ENCODE measurements at places on chromosomes 6 and 20.

- DNase-seq: peak; percentile 89
Observed at GRCh38 chr20:38152621-38153221, 12.3 kb downstream of the TGM2 start.

DNA sequence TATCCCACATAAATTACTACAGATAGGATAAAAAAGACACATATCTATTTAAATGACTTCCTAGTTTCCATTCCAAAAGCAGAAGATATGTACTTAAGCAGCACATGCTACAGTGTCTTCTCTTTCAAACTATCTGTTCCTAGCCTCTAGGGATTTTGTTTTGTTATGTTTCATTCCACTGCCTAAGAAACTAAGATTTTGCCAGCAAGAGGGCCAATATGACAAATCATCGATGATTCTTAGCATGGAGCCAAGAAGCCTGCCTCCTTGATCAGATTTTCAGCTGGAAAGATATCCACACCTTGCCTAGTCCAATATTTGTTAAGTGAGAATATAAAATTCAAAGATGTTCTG lies 7.0 kb downstream of the SNX5 start:
- DNase-seq: no peak

GRCh38 chr20:44036441-44036840 lies 121.8 kb downstream of the TOX2 start:
- DNase-seq: no peak

DNA sequence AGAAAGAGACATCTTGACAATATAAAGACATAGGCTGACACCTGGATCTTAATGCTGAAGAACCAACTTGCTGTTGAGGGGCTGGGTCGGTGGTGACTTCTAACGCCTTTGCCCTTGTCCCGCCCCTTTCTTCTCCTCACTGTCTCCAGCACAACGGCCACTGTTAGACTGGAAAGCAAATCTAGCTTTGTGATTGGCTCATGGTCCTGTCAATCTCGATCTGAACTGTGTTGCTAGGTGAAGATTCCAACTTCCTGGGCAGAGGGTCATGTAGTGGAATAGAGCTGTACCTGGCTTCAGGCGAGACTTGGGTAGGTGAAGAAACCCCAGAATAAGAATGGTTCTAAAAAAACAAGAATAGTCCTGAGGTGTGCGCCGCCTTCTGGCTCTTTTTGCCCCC lies at the start of gene PGK2:
TSS of gene PGK2 (minus strand) at position 110 of the 400 bp plus-strand sequence. CDS start at position 12, 98 bp downstream.
- no peak for DNase-seq

- no peak for DNase-seq
Observed at GRCh38 chr20:16050366-16050765, 522.9 kb downstream of the KIF16B start.

GRCh38 chr6:90187437-90188121 lies 109.1 kb downstream of the BACH2 start:
- DNase-seq: no peak

Measured in thoracic aorta (tissue), 2 donors.